ENCODE measurements at places on chromosomes 2 and 18.

DNA sequence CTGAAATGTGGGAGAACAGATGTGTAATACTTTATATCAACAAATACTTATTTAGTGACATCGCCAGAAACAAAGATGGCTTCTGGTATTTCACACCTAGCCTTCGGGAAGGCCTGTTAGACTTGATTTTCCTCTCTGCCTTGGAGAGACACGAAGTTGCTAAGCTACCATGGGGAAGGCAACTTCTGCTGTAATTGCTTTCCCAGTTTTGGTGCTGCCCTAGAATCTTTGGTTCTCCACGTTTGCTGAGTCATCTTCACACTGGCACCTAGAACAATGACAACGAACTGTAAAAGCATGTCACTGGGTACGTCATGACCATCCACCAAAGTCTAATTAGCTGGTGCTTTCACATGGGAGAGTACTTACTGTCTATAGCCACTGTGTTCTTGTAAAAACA lies 58.7 kb upstream of the ACTR3 start:
- no peak for DNase-seq

DNA sequence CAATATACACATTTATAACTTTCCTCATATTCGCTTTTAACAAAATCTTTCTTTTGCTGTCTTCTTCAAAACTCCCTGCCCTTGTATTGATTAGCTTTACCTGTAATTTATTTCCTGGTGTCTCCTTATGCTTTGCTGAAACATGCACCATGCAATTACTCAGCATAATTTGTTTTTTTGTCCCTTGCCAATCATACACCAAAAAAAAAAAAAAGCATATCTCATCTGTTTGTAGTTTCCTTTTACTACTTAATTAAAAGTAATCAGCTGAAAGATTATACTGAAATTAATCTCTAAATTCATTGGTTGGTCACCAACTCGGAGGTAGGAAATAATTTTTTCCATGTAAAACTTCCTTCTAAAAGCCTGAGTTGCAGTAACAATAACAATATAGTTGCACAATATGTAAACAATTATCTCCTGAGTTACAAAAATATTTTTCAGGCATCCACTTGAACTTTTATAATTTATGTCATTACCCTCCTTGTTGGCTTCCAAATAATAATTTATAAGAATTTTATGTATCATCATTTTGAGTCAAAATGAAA lies 53.0 kb upstream of the ROCK1 start:
- no peak for DNase-seq

DNA sequence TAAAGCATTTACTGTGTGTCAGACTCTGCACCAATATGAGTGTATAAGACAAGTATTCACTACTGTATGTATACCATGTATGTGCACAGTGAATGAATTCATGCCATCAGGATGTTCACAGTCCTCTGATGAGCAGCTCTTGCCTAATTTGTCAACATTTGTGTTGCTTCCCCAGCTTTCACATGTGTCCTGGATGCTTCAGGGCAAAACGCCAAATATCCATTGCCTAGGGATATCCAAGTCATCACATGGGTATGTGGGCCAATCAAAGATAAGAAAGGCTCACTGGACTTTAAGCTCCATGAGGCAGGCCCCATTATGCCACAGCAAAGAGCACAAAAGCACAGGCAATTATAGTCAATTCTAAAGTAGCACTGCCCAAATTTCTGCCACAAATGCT lies 134.2 kb upstream of the CHAC2 start:
- DNase-seq = peak; percentile 18

DNA sequence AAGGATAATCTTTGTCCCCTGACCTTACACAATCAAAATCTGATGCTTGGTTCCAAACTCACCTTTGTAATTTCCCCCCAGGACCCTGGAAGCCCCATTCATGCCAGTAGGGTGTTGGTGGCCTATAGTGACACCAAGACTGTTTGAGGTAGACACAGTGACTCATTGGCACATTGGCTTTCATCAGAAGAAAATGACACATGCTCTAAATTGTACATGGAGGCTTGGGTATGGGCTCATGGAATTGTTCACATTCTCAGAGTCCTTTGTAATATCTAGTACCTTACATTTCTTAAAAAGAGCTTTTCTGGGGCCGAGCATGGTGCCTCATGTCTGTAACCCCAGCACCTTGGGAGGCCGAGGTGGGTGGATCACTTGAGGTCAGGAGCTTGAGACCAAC lies 61.2 kb upstream of the LRPPRC start:
- no peak for DNase-seq

- DNase-seq = no peak
Observed at GRCh38 chr18:66325251-66325650, 278.6 kb downstream of the CDH19 start.

GRCh38 chr2:85792783-85793441 lies 39.1 kb downstream of the ATOH8 start:
- DNase-seq = peak; percentile 90

GRCh38 chr18:13871701-13872100 lies 43.6 kb downstream of the MC2R start:
- no peak for DNase-seq

DNA sequence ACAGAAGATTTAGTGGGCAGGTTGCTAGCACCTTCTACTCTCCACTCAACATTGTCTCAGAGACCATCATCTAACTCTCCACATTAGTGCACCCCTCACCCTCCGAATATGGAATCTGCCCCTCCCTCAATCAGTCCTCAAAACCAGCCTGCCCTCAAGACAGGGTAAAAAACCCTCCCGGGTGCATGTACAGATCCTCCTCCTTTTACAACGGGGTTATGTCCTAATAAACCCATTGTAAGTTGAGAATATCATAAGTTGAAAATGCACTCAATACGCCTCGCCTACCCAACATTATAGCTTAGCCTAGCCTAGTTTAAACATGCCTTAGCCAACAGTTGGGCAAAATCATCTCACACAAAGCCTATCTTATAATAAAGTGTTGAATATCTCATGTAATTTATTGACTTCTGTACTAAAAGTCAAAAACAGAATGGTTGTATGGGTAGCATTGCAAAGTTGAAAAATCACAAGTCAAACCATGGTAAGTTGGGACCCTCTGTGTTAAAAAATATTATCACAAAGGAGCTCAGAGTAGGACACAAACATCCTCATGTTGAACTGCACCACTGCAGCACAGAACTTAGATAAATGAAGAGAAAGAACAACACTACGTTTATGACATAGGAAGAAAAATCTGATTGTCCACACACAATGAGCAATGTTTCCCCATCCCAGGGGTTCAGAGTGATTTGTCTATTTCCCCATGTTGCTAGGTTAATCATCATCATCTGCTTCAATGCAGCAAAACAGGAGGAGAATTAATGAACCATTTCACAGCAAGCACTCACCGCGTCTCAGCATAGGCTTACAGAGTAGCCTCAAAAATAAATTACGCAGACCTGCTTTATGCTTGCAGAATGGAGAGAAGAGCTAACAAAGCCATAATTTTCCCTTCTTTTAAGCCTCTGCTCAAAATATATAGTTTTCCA lies 184.1 kb upstream of the ARL4C start:
- DNase-seq = no peak

DNA sequence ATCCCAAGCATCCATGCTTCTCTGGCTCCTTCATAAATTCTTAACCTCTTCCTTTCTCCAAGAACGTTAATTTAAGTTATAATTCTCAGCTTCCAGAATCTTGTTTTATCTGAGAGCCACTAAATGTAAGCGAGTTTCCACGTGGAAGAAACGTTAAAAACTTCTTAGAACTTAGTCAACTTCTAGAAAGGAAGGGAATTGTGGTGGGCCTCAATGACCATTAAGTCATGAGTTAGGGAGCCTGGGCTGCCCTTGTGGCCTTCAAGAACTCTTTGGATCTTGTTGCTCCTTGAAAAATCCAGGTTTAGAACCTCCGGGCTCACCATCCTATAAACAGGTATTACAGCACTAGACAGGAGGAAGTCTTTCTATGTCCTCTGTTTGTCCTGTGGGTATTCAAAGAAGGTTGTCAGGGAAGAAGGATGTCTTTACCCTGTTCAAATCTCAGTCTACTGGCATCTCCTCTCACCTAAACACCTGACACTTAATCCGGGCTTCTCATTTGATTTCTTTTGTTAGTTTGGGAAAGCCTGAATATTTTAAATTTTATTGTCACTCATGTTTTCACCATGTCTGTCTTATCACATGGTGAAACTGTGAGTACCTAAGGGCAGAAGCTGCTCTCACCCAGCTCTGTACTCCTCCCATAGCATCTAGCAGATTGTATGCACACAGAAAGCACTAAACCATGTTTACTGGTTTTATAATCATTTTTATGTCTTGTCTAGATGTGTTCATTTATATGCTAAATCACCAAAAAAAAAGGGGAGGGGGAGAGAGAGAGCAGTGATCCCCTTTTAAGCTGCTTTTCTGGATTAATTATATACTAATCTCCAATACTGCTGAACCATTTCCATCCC lies 6.3 kb downstream of the RND3 start:
- no peak for DNase-seq

DNA sequence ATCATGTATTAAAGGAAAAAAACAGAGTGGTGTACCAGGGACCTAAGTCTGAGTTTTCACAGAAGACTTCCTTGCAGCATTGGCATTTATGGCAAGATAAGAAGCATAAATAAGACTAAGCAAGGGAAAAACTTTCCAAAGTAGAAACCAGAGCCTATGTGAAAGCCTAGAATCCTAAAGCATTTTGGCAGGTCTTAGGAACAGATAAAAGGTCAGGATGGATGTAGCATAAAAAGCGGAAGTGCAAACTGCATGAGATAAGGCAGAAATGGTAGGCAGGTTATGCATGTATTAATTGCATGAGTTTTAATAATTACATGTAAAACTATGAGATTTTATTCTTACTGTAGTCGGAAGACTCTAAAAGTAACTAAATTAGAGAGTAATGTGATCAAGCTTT lies 596.5 kb downstream of the SUCLG1 start:
- DNase-seq = no peak

DNA sequence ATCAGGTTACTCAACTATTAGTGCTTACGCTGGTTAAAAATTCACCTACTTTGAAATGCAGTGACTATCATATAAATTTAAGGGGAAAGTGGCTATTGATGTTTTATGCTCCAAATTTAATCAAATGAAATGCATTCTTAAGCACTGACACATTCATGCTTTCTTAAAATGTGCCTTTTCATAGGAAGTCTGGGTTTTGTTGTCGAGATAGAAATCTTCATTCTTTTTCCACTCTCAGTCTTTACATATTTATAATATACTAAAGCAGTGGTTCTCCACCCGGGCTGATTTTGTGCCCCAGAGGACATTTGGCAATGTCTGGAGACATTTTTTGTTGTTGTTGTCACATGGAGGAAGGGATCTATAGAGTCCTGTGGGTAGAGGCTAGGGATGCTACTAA lies 167.9 kb downstream of the PAX3 start:
- no peak for DNase-seq

GRCh38 chr18:73245345-73245744 lies 377.6 kb upstream of the NETO1 start:
- DNase-seq = no peak

GRCh38 chr2:149125031-149125725 lies 86.7 kb downstream of the LYPD6B start:
- DNase-seq = no peak

DNA sequence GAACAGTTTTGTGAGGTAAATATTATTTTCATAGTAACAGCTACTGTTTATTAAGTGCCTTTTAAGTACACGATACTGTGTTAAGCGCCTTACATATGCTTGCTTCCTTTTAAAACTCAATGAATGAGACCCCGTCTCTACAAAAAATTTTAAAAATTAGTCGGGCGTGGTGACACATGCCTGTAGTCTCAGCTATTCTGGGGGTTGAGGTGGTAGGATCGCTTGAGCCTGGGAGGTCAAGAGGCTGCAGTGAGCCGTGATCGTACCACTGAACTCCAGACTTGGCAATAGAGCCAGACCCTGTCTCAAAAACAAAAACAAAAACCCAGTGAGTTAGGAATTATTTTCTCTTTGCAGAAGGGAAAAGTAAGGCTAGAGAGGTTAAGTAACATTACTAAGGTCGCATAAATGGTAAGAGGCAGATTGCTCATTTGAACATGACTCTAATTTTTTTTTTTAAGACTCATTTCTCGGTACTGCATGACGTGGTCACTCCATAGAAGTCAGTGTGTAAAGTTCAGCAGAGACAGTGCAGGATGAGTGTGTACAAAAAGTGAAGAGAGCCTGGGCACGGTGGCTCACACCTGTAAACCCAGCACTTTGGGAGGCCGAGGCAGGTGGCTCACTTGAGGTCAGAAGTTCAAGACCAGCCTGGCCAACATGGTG lies 1.1 kb downstream of the METAP1D start:
- DNase-seq = no peak

DNA sequence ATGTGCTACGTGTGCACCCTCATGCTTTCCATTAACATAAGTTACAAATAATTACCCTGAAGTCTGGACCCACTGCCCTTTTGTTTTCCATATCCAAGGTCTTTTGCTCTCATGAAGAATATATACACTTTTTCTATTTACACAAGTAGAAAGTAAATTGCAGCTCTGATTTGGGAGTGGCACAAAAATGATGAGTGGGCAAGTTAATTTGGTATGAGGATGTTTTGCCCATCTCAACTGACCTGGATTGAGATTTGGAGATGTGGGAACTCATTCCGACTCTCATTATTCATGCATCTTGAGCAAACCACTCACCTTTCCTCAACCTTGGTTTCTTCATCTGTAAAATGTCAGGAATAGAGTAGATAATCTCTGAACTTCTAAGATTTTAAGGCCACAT lies 53.6 kb upstream of the TMEM17 start:
- DNase-seq = no peak

DNA sequence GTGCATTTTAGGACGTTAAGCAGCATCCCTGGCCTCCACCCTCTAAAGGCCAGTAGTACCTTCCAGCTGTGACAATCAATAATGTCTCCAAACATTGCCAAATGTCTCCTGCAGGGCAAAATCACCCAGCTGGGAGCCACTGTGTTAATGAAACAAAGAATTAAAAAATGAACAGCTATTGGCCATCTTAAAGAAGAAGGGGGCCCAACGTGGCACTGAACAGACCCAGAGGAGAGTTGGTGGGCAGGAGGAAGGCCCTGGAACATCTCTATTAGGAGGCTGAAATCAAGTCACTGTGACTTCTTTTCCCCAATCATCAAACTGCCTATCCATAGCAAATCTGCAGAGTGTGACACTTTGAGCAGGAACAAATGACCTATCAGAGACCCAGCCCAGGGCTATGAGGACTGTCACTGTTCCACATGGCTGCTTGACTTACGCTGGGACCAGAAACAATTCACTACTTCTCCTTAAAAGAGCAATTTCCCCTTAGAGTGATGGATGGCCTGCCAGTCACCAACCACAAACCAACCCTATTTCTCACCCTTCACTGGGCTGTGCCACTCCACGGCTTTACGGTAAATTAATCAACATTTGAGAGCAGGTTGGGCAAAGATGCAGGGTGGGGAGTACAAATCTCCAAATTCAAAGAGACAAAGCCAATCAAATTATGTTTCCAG lies 35.2 kb upstream of the TEX51 start:
- DNase-seq = no peak

DNA sequence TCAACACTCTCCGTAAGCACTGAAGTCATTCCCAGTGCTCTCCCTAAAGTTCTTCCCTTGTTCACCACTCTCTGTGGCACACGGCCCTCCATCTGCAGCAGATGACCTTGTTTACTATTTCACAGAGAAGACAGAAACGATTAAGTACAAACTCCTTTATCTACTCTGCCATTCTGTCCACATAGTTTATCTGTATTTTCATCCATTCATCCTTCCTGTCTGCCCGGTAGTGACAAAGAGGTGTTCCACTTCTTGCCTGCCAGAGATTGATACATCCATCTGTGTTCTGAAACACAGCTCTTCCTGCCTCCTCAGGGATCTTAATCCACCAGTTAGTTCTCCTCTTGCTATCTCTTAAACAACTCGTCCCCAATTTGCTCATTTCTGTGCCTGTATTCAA lies 77.9 kb upstream of the CD226 start:
- DNase-seq = no peak

Data from choroid plexus epithelial cell (primary cell).